Upper lobe of right lung (tissue), 1 donor: ENCODE measurements at places on chromosomes 3 and 15. TPM values are rescaled to one million over a fixed set of nuclear protein-coding genes. Genes with fewer than 3 reads are reported as not detected.

Gene RLBP1
- not detected for total RNA-seq

Gene CYP19A1
- total RNA-seq, result 0.58 TPM

Gene CHRM5
- not detected for total RNA-seq

Gene FHIT
- 9.6 TPM for total RNA-seq

Gene AP3B2
- total RNA-seq, result 3.8 TPM

Gene EFHB
- total RNA-seq, result 0.90 TPM

Gene PIGBOS1
- 12.4 TPM for total RNA-seq

Gene FBXW12
- total RNA-seq, result not detected

Gene AMIGO3
- total RNA-seq, result 0.26 TPM

Gene RBMS3
- 85.9 TPM for total RNA-seq

Gene SLC27A2
- 0.96 TPM for total RNA-seq

Gene CILP
- total RNA-seq, result 1.1 TPM

Gene C3orf70
- total RNA-seq, result 4.1 TPM

Gene TIMP4
- 6.9 TPM for total RNA-seq

Gene RBP2
- total RNA-seq, result 2.1 TPM

Gene MAP6D1
- 1.2 TPM for total RNA-seq

Gene FOXL2
- total RNA-seq, result not detected

Gene KBTBD13
- total RNA-seq, result not detected

Gene LAMB2
- total RNA-seq, result 489 TPM

Gene EPB42
- not detected for total RNA-seq
